Hematopoietic multipotent progenitor cell treated with erythropoietin and hydrocortisone succinate and interleukin-3 and kit ligand, for 8 days (in vitro differentiated cells): ENCODE measurements at places on chromosomes 2 and 18.
A peak's percentile ranks its signal among the peaks of the same experiment; 100 is the strongest.

DNA sequence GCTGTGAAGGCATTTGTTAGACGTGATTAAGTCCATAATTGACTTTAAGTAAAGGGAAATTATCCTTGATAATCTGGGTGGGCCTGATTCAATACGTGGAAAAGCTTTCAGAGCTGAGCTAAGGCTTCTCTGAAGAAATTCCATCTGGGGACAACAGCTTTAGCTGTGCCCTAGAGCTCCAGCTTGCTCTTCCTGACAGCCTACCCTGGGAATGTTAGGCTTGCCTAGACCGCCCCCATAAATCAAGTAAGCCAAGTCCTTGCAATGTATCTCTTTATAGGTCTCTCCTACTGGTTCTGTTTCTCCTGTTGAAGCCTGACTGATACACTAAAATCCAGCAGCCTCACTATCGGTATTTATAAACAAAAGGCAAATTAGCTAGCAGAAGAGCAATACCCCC, 160.0 kb downstream of the STK39 start:
- no peak for DNase-seq

DNA sequence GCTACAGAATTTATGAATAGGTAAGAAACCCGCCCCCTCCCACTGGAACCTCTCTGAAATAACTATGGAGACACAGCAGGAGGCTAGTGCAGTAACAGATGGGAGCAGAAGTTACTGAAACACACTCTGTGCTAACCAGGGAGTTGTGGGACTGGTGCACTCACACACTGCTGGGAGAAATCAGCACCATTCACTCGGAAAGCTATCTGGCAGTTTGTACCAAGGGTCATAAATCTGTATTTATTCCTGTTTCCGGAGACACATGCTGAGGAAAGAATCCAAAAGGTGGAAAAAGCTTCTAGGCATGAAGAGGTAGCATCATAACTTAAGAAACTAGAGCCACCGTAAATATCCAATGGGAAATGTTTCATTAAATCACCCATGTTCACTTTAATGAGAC, 39.9 kb downstream of the TGFA start:
- no peak for DNase-seq

DNA sequence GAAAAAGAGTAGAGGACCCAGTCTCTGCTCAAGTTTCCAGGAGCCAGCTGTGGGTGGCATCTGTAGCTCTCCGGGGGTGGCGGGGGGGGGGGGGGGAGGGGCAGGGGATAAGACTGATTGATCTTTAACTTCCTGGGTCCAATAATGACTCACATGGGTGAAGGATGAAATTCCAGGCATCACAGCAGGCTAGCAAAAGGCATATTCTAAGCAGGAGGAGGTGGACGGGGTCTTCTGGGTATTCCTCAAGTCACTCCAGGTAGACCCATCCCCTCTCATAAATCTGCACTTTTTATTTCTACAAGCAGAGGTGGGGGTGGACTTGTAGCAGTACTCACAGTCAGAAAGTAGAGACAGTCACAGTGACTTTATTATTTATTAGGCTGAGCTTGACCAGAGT, 85.5 kb upstream of the TMEM247 start:
- no peak for DNase-seq

GRCh38 chr2:217610401-217610814, 392.4 kb downstream of the TNS1 start:
- DNase-seq: no peak

GRCh38 chr2:157760949-157761348, 115.2 kb downstream of the ACVR1 start:
- DNase-seq: peak; percentile 12

- no peak for DNase-seq
Observed at GRCh38 chr2:140718999-140719398, 1411.8 kb downstream of the LRP1B start.

- DNase-seq: no peak
Observed at GRCh38 chr2:215979620-215980019, 33.7 kb downstream of the MREG start.

GRCh38 chr2:209519271-209519670, 95.4 kb downstream of the MAP2 start:
- DNase-seq: no peak
